ENCODE measurements at places on chromosomes 6 and 20.

GRCh38 chr20:47725248-47725973, 59.9 kb downstream of the SULF2 start:
- peak; percentile 61 for DNase-seq

GRCh38 chr6:164911873-164912580, 397.4 kb downstream of the C6orf118 start:
- no peak for DNase-seq

DNA sequence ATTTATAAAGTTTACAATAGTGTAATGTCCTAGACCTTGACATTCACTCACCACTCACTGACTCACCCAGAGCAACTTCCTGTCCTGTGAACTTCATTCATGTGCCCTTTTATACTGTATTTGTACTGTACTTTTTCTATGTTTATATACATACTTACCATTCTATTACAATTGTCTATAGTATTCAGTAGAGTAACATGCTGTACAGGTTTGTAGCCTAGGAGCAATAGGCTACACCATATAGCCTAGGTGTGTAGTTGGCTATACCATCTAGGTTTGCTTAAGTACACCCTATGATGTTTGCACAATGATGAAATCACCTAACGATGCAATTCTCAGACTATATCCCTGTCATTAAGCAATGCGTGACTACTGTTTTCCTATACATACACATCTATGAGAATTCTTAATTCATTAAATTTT, 17.5 kb downstream of the EDEM2 start:
- DNase-seq, result no peak

- no peak for DNase-seq
Observed at GRCh38 chr6:37576336-37576737, 76.6 kb upstream of the CCDC167 start.

DNA sequence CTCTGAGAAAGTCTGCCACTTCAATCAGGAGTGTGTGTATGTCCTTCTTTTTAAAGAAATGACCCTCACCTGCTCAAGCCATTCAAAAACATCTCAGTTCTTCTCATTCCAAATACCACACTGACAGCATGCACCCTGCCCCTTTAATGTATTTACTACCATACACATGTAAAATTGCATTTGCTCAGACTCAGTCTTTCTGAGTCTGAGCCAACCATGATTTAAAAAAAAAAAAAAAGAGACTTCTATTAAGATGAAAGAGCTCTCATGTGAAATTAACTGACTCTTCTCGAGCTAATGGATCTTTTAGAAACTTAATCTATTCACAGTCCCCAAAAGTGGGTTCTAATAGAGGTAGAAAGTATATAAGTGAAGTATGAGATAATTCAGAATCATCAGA, 1.4 kb upstream of the FILIP1 start:
- DNase-seq, result no peak

- DNase-seq, result no peak
Observed at GRCh38 chr6:34476447-34476846, 10.6 kb downstream of the PACSIN1 start.

- no peak for DNase-seq
Observed at GRCh38 chr6:24524805-24525204, 30.0 kb downstream of the ALDH5A1 start.

DNA sequence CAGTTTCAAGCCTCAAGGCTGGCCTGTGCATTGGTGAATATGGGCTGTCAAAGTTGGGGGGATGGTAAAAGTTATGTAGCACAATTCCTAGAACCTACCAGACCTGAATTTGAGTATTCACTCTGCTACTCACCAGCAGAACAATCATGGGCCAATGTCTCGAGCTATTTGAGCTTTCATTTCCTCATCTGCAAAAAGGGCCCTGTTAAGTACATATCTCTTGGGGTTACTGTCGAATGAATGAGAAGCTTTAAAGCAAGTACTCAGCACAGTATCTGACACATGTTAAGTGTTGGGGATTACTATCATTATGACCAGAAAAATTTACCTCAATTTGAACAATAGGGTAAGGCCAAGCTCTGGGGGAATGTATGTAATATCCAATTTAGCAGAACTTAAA, 13.5 kb upstream of the ENPP4 start:
- DNase-seq, result no peak

GRCh38 chr6:4021854-4022695, 56.9 kb downstream of the FAM217A start:
- no peak for DNase-seq

- DNase-seq, result no peak
Observed at GRCh38 chr6:85157311-85157710, 292.6 kb upstream of the NT5E start.

DNA sequence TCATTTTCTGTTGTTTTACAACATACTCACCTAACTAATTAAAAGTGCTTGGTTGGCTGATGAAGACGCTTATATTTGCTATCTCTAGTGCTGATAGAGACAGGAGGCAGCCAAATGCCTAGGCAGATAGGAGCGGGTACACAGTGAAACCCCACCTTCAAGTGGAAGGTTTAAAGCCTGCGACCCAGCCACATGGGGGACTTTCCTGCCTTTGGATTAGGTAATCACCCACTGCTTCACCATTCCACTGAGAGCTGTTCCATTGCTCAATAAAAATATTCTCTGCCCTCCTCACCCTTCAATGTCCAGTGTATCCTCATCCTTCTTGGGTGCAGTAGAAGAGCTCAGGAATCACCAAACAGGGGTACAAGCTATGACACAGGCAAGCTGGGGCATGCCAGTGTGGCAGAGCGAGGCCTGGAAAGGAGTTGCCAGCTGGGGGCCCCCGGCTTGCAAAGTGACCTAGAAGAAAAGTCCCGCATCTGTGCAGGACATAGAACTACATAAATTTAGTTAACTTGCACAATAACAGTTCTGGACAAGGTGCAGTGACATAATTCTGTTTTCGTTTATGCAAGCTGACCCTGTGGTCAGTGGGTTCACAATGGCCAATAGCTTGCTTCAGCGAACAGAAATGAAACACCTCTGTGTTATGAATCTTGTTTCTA, 112.0 kb upstream of the MLIP start:
- peak; percentile 59 for DNase-seq

DNA sequence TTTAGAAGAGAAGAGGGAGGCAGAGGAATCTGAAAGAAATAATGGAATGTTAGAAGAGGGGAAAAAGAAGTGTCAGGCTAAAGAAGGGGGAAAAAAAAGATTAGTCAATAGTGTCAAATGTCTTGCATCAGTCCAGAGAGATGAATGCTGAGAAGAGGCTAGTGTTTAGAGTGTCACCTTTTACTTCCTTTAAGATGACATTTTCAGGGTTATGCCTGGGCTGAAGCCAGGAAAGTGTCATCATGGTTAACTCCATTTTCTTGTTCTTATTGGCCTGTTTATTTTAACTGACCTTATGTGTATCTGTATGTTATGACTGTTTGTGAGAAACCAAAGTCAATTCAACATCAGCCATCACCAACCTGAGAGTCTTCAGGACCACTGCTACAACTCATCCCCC, 15.0 kb upstream of the BCKDHB start:
- DNase-seq, result no peak

GRCh38 chr6:157830354-157831017, 7.4 kb downstream of the SNX9 start:
- DNase-seq, result no peak

- DNase-seq, result no peak
Observed at GRCh38 chr6:6891125-6891721, 216.5 kb upstream of the RREB1 start.

- DNase-seq, result no peak
Observed at GRCh38 chr6:140636908-140637402, 1262.5 kb upstream of the CITED2 start.

DNA sequence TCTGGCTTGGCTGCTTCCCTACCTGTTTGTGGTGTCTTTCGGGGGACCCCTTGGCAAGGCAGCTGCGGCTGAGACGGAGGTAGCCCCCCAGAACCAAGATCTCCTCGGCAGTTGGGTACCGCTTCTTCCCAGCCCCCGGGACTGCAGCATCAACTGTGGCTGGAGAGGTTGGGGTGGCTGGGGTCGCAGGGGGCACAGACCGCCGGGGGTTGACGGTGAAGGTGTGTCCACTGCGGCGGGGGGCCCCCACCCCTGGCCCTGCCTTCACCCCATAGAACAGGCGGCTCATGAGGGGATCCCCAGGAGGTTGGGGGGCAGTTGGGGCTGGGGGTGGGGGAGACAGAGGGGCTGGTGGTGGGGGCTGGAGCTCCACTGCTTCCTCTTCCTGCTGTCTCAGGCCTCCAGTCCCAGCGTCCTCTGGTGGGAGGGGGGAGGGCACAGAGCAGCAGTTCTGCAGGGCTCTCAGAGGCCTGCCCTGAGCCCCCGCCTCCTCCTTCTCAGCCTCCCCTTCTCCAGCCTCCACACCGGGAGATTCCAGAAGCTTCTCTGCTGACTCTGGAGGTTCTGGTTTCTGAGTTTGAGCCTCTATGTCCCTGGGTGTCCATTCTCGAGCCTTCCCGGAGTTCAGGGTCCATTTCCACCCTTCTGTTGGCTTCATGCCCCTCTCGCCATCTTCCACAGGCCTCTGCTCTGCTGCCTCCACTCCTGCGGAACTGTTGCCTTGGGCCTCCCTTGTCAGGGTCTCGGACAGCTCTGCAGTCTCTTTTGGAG, 1.9 kb downstream of the PPP1R18 start:
- peak; percentile 74 for DNase-seq

GRCh38 chr6:55082021-55082420, 92.3 kb upstream of the HCRTR2 start:
- no peak for DNase-seq

DNA sequence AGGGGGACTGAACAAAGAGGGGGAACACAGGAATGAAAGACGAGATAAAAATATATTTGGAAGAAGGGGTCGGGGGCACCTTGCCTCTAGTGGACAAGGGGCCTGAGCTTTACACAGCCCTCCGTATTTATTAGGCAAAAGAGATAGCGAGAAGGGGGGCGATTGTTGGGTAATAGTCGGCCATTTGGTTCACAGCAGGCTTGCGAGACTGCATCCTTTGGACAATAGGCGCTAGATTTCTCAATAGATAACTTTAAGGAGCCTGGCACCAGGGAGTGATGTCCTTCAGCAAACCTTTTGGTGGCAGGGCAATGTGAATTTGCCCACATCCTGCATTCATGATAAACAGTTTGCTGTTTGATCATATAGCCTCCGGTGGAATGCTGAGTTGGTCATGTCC, 3.0 kb upstream of the NANP start:
- no peak for DNase-seq

- no peak for DNase-seq
Observed at GRCh38 chr20:44572551-44573500, 9.6 kb upstream of the PKIG start.

- DNase-seq, result no peak
Observed at GRCh38 chr6:111805511-111806164, 67.6 kb downstream of the FYN start.

GRCh38 chr6:10451828-10452509, 37.1 kb upstream of the TFAP2A start:
- no peak for DNase-seq

DNA sequence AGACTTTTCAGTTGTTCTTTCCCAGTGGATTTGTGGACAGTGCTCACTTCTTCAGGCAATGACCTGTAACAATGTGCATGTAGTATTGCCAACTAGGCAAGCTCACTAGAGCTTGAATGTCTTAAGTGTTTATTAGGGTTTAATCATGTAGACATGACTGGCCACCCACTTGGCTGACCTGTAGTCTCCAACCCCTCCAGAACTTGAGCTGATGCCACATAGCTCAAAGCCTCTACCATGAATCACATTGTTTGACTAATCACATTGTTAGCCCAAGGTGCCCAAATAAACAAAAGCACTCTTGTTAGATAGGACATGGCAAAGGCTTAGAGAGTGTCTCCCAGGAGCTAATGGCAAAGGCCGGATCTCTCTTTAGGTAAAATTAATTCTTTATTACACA, 272.7 kb downstream of the GRIK2 start:
- no peak for DNase-seq

DNA sequence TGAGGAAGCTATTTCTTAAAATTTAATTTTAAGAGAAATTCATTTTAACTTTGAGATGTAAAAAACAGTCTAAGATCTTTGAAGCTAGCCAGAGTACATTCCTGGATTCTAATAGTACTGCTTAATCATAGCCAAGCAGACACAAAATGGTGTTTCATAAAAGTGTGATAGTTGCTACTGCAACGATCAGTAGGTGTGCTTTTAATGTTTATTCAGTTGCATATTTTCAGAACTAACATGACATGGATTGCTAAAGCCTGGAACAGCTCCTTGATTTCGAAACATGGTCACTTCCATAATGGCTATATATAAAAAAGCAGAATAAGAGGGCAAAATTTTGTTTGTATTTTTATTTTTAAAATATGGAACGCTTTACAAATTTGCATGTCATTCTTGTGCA, 35.5 kb downstream of the SESN1 start:
- no peak for DNase-seq

DNA sequence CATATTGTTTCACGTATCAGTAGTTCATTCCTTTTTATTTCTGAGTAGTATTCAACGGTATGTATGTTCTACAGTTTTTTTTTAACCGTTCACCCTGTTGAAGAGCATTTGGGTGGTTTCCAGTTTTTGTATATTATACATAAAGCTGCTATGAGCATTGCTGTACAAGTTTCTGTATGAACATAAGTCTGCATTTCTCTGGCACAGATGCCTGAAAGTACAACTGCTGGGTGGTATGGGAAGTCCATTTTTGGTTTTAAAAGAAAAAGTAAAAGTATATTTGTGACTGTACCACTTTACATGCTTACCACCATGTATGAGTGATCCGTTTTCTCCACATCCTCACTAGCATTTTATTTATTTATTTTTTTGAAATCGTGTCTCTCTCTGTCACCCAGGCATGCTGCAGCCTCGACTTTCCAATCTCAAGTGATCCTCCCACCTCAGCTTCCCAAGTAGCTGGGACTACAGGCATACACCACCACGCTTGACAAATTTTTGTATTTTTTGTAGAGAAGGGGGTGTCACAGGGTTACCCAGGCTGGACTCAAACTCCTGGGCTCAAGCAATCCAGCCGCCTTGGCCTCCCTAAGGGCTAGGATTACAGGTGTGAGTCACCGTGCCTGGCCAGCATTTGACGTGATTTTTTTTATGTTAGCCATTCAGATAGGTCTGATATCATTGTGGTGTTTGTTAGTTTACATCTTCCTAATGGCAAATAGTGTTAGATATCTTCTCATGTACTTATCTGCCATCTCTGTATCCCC, 11.0 kb upstream of the SIM1 start:
- DNase-seq, result no peak

- no peak for DNase-seq
Observed at GRCh38 chr6:163533443-163533842, 118.9 kb downstream of the QKI start.

DNA sequence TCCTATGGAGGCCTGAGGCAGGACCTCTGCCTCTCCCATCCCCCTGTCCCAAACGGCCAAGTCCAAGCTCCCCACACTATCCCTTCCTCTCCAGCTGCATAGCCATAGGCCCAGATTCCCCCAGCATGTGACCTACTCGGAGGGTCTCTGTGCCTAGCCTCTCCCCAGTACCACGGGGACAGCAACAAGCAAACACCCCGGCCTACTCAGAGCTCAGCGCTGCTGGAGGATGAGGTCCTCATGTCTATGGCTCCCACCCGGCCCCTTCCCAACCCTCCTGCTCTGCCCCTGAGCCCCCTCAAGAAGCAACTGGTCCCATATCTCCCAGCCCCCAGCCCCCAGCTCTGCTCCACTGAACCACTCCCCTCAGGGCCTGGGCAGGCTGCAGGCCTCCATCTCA, 24.2 kb downstream of the RNASET2 start:
- no peak for DNase-seq

GRCh38 chr6:141028791-141029280, 1103.9 kb upstream of the GJE1 start:
- no peak for DNase-seq
